ENCODE measurements at places on chromosomes 7 and 10.

- DNase-seq, result no peak
Measured at GRCh38 chr7:137399827-137400823, 56.6 kb upstream of the PTN start.

DNA sequence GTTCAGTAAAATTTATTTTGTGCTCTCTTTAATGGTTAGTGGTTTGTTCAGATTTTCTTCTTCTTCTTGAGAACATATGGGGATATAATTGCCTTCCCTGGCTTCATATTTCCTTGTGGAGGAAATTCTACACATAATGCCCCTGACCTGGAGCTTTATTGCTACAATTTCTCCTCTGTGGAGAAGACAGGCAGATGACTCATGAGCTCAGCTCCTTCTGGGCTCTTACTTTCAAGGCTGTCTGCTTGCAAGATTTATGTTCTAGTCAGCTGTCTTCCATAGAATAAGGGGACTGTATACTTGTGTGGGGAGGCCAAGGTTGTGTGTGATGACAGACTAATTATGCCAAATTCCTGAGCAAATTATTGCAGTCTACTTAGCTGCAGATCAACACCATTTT, 1.6 kb downstream of the LRRD1 start:
- DNase-seq, result no peak

- no peak for DNase-seq
Measured at GRCh38 chr10:131681122-131681521, 219.7 kb upstream of the PPP2R2D start.

DNA sequence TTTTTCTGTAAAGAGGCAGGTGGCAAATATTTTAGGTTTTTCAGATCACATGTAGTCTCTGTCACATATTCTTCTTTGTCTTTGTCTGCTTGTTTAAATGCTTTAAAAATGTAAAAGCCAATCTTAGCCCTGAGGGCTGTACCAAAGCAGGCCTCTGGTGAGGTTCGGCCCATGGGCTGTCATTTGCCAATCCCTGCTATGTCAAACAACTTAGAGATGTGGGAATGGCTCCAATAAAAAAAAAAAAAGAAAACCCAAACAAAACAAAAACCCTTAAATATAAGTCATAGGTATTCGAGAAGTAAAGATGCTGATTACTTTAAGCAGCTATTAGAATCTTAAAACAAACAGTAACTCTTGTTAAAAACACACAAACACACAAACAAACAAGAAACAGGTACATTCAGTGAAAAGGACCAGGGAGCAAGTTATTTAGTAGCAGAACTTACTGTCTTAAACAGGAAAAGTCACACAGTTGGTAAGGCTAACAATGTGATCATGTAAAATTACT, 61.4 kb upstream of the NAMPT start:
- no peak for DNase-seq

DNA sequence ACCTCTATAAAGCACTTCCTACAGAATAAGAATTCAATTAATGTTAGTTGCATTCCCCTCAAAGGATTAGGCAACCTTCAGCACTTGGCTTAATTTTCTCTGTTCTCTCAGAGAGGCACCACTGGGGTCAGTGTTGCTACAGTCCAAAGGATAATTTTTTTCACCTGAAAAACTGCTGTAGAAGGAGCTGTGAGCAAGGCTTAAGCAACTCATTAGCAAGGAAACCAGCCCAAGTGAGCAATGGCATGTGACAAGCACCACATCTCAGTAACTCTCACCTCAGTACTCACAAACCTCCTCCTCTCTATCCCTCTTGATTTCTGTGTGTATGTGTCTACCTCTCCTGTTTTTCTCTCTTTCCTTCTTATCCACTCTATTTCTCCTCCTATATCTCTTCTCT, 55.9 kb downstream of the DGKI start:
- no peak for DNase-seq

GRCh38 chr7:127683776-127684681, 32.0 kb downstream of the SND1 start:
- DNase-seq, result no peak

DNA sequence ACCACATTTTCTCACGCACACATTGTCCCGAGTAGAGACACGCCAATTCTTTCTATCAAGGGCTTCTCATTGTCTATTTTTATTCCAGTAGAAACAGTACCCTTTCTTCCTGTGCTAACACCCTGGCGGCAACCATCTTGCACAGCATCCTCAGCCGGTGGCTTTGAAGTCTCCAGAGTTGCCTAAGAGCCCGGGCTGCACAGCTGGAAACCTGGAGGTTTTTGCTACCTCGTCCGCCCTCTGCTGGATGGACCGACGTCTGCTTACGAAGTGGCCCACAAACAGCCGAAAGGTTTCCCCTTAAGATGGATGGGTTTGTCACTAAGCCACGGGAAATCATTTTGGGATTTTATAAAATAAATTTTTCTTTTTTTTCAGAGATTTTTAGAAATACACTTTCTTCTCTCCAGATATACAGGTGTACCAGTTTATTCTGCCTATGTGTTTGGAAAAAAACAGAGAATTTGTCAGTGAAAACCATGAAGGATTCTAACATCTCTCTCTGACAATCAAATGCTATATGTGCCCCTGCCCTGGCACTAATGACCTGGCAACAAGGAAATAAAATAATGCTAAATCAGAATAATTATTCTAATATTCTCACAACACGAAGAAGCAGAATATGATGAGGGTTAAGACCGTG, 81.8 kb upstream of the FAM204A start:
- peak; percentile 7 for DNase-seq

GRCh38 chr7:158362912-158363905, 224.4 kb downstream of the PTPRN2 start:
- no peak for DNase-seq

DNA sequence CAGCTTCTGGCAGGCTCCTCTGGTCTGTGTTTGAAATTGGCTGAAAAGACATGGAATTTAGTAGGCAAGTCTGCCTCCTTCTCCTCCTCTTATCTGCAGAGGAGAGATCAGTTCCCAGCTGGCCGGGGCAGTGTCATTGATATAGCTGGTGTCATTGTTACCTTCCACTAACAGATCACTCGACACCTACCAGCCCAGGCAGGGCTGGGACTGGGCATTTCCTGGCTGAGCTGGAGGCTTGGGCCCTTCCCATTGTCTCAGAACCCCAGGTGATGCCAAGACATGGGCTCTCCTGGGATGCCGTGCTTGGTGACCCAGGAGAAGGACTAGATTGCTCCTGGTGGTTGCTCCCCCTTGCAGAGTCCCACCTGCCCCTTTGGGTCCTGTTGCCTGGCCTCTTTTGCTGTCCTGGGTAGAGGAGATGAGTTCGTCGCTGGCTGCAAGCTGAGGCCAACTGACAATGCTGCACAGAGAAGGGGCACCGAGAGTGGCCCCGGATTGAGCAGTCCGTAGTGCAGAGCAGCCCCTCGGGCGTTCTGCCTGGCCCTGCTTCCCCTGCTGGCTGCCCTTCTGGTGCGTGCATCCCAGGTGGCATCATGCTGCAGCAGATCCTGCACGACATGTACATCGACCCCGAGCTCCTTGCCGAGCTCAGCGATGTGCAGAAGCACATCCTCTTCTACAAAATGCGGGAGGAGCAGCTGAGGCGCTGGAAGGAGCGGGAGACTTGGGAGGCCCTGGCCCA, at the start of gene SH2D4B:
Gene SH2D4B, plus strand, starts transcription at position 167 of the 745 bp plus-strand sequence. Its CDS starts 430 bp downstream, at position 597.
- no peak for DNase-seq
